ENCODE measurements at places on chromosomes 11 and 22. TPM values are rescaled to one million over a fixed set of nuclear protein-coding genes. Genes with fewer than 3 reads are reported as not detected.

The OR51E2 gene
- 0.34 TPM for total RNA-seq

The ANO1 gene
- total RNA-seq = 0.71 TPM

The POLD3 gene
- 26.5 TPM for total RNA-seq

The CDC45 gene
- 0.58 TPM for total RNA-seq

The KCNE3 gene
- 0.27 TPM for total RNA-seq

The SPA17 gene
- total RNA-seq = 18.6 TPM

The CCDC87 gene
- 0.73 TPM for total RNA-seq

The TMPRSS4 gene
- 2.6 TPM for total RNA-seq

The MPZL3 gene
- total RNA-seq = 6.6 TPM

The GRM5 gene
- 12.6 TPM for total RNA-seq

The OR2AG1 gene
- total RNA-seq = 0.08 TPM

The SHANK3 gene
- 6.1 TPM for total RNA-seq

The UCP2 gene
- total RNA-seq = 4.1 TPM

The C11orf87 gene
- total RNA-seq = 0.62 TPM

The CHADL gene
- not detected for total RNA-seq

The SLC1A2 gene
- 8.7 TPM for total RNA-seq

The OR51G2 gene
- total RNA-seq = 0.16 TPM

The CBLIF gene
- not detected for total RNA-seq

The CCDC90B gene
- 142 TPM for total RNA-seq

The CYP2D6 gene
- total RNA-seq = 1.5 TPM

The RIMBP3C gene
- not detected for total RNA-seq

The FGF19 gene
- total RNA-seq = 0.19 TPM

The SERPIND1 gene
- 0.36 TPM for total RNA-seq

The SLC7A4 gene
- total RNA-seq = not detected

Data from motor neuron (in vitro differentiated cells).